Stimulated activated CD8-positive, alpha-beta memory T cell treated with anti-CD3 and anti-CD28 coated beads, Interleukin-7, amount 100 ng/mL, for 48 hours (primary cell): ENCODE measurements at places on chromosomes 4 and X.

DNA sequence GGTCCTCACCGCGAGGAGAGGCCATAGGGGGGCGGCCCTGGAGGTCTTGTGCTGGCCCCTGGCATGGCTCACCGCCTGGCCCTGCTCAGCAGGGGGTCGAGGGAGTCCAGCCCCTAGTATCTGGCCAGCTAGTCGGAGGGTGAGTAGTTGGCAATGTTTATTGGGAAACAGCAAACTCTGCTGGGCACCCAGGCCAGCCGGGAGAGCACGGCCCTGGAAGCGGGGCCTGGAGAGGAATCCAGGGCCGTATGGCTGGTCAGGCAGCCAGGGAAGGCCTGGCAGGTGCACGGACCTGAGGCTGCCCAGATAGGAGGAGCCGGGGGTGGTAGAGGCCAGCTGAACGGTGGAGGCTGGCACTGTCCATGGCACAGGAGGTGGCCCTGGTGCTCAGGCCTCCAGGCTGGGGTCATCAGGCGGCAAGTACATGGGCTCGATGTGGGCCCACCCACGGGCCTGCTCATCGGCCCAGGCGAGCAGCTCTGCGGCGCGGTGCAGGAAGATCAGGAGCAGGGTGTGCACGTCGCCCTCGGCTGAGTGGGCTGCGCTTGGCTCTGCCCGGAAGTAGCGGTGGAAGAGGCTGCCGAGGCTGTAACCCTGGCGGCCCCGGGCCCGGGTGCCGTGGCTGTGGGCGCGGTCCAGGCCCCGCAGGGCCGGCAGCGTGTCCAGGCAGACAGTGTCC, 1.4 kb downstream of the TREX2 start:
- no peak for DNase-seq

DNA sequence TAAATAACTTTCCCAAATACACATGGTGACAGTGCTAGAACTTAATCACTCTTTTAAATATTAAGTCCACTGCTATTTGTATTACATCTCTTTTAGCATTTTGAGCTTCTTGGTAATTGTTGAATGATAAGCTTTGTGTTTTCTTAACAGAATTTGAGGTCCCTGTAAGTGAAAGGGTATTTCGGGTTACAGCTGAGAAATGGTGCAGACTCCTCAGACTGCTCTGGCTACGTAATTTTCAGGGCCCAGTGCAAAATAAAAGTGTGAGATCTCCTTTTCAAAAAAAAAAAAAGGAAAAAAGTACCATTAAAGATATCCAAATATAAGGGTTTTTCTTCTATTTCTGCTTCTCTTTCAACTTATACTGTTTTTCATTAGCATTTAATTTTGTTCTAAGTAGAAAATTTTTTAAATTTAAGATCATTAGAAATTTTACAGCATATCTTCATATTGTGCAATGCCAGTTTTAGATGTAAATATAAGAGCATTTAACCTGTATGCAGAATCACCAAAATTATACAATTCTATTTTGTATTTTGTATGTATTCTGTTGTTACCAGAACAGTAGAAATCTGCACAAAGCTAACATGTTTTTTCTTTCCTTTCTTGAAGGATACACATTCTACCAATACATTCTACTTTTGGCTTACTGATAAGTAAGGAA, 33.6 kb upstream of the FGF5 start:
- no peak for DNase-seq

DNA sequence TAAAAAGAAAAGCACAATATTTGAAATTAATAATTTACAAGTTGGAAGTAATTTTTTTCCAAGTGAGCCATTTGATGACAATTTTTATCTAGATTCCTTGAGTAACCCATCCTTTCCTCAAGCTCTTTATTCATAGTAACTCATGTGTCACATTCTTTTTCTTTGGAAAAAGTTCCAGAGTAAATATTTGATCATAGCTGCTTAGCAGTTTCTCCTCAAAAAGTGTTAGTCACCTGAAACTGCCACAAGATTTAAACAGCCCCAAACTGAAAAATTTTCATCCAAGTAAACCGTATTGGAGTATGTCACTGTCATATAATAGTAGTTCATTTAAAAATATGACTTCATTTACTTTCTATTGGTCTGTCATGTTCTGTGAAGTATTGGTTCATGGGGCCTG, 94.6 kb upstream of the CASK start:
- DNase-seq, result no peak

GRCh38 chrX:24283127-24283794, 30.6 kb downstream of the SUPT20HL2 start:
- no peak for DNase-seq

DNA sequence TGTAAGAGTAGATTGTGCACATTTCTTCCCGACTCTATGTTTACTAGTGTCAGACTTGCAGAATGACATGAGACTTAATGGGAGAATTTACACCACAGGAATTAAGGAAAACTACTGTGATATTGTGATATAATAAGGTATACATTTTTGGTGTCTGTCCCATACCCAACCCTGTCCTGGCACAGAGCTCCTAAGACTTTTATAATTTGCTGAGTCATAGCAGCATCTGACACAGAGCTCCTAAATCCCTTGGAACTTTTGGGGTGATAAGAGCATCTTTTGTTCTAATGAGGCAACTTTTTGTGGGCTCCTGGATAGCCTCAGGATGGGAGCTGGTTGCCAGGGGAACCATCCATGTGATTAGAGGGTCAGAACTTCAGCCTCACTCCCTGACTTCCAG, 1607.0 kb downstream of the RPA4 start:
- no peak for DNase-seq

- DNase-seq, result no peak
These were observed 204.9 kb downstream of the MAD2L1 start for GRCh38 chr4:119861731-119862130.

DNA sequence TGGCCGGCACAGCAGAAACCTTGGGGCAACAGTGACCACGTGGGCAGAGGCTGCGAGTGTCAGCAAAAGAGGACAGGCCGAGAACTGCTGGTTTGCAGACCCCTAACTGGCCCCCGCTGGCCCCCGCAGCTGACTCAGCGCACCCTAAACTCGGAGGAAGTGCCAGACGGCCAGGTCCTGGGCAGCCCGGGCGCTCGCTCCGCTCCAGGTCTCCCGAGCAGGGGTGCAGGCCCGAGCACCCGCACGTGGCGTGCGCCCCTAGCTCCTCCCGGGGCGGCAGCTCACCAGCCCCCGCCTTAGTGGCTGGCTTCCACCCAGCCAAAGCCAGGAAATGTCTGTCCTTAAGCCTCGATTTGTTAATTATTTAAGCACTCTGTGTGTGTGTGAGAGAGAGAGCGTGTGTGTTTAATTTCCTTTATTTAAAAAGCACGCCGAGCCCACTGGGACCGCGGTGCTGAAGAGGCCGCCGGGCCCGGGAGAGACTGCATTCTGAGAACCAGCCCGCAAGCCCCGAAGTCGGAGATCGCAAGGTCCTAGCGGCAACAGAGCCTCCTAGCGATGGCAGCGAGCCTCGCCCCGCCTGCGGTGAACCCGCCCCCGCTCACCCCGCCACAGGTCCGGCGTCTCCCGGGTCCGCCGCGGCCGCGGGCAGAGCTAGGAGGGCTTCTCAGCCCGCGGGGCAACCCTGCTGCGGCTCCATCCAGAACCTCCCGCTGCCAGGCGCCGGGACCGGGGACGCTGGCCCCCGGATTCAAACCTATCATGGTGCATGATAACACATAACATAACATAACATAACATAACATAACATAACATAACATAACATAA, 45.9 kb upstream of the CDKN2AIP start:
- DNase-seq, result peak; percentile 35

DNA sequence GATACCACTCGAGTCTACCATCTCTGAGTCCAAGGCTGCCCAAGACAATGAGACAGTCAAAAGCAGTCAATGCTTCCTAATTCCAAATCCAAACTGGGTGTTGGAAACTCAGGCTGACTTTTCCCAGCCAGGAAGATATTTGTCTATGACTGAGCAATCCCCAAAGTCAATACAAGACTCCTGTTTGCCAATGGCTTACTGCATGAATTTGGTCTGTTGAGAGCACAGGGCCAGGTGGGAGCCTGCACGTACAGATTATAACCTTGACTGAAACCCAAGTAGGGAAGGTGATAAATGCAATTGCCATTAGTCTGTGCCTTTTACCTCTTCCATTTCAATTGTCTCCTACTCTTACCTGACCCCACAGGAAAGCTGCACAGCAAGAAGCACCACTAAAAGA, 72.6 kb upstream of the PPARGC1A start:
- no peak for DNase-seq

GRCh38 chr4:110620322-110620690, 2.6 kb downstream of the PITX2 start:
- DNase-seq, result no peak
